ENCODE measurements at places on chromosomes 1 and 21.

DNA sequence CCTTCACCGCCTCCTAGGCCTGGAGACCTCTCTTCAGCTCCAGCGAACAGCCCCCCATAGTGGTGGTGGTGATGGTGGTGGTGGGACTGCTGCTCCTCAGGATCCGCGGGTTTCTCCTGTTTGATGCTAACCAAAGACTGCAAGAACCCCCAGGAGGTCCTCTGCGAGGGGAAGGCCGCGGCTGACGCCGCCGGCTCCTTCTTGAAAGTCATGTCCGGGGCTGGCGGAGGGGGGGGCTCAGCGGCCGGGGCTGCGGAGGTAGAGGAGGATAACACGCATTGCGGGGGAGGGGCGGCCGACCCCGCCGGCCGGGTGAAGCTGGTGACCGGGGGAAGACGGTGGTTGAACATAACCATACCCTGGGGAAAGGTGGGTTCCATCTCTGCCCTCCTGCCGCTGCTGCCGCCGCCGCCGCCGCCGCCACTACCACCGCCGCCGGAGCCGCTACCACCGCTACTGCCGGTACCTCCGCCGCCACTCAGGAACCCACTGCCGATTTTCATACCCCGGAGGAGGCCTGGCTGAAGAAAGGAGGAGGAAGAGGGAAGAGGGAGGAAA, 554 bp downstream of the ZNF281 start:
- DNase-seq: peak; percentile 12

DNA sequence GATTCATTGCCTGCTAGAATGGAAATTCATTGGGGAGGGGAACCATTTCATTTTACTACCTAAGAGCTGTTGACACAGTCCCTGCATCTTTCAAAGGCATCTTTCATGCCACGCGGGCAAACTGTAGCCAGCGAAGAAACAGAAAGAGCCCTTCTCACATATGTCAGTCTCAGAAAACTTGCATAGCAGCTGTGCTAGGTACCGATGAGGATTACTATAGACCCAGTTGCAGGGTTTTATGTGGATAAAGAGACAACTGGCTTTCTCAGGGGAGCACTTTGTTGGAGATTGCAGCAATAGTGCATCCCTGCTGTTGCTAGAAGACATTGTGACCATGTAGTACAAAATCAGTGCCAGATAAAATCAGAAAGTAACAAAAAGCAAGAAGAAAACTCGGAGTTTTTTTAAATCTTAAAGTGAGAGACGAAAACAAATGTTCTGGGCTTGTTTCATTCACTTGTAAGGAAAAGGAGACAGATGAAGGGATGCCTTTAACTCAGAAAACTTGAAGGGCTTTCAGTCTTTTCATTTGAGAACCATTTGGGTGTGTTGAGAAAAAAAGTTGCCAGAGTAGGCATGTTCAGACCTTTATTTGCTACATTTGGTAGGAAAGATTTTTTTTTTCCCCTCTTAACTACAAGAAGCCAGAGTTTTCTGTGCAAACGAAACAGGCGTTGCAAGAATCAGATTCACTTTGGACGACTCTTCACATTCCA, 804.1 kb downstream of the USP25 start:
- DNase-seq: no peak

- no peak for DNase-seq
These were observed 41.4 kb downstream of the RGS5 start for GRCh38 chr1:163161337-163161736.

DNA sequence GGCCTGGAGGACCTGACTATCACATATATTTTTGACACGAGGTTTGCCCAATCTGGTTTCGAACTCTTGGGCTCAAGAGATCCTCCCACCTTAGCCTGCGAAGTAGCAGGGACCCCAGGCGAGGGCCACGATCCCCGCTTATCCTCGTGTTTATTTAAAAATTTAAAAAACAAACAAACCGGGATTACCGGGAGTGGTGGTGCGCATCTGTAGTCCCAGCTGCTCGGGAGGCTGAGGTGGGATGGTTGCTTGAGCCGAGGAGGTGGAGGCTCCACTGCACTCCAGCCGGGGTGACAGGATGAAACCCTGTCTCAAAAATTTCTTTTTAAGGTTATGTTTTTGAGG, 452 bp upstream of the EXOSC10 start:
- DNase-seq: no peak

- no peak for DNase-seq
These were observed 30.7 kb upstream of the IGSF5 start for GRCh38 chr21:39714331-39714730.

- DNase-seq: no peak
These were observed 57.5 kb downstream of the KCNT2 start for GRCh38 chr1:196550731-196551130.

DNA sequence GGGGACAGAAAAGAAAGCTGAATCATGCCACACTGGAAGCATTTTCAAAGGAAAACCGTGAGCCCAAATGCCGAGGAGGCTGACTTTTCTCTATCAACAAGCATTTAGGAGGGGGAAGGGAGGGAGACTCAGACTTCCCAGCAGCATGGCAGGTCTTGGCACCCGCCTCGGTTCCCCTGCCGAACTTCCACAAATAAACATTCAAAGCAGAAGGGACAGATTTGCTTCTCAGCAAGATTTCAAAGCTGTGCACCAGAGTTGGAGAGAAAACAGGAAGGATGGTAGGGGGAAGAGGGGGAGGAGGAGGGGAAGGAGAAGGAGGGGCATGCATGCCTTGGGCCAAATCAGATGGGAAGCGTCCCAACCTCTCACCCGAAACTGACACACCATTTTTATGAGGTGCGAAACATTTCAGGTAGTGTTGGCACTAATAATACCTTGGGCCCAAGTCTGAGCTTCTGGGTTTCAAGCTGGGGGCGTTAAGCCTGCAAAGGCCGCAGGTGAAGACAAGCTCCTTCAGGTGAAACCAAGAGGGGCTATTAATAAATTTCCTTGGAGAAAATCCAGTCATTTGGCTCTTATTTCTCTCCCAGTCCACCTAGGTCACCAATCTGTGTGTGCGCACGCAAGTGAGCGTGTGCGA, 26.4 kb downstream of the ABCA4 start:
- DNase-seq: no peak

- DNase-seq: no peak
These were observed 87.4 kb upstream of the TTC39A start for GRCh38 chr1:51417496-51418383.

DNA sequence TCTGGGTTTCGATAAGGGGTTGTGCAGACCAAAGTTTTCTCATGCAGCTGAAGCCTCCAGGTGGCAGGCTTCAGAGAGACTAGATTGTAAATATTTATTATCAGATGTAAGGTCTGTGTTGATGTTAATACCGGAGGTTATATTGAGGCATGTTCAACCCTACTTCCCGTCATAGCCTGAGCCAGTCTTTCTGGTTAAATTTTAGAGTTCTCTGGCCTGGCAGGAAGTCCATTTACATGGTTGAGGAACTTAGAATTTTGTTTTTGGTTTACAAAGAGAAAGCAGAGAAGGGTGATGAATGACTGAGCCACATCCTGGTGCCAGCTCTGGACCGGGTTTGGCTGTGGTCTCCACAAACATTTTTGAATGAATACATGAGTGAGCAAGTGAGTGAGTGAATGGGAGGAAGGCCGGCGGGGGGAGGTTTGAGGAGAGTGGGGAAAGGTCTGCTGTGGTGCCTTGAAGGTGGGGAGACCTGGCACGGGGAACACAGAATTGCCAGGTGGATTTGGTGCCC, 218.5 kb downstream of the DISC1 start:
- DNase-seq: no peak

DNA sequence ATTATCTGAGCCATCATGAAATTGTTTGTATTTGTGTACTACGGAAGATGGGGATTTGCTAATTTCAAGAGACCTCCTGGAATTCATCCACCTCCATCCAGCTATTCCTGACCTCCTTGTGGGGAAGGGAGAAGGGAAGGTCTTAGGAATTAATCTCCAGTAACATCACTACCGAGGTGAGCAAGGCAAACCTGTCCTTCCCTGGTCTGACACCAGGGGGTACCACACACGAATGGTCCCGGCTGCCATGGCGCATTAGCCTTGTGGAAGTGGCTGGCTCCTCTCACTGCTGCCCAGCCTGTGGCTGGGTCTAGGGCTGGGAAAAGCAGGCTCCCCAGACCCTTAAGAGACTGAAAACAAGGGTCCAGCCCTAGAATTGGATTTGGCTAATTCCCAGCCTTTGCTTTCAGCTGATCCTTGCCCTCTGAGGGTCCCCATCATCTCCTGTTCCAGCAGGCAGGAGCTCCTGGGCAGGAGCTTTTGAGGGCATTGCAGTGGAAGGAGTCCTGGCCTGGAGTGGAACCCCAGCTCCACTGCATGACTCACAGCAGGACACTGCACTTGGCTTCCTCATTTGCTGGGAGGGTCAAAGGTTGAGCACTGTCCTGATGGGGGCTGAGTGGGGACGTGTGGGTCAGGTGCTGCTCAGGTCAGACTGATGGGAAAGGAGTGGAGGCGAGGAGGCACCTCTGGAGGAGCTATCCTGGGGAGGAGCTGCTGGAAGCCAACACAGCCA, 34.8 kb downstream of the RIMS3 start:
- no peak for DNase-seq

GRCh38 chr1:66580081-66580480, 46.1 kb downstream of the SGIP1 start:
- DNase-seq: no peak

DNA sequence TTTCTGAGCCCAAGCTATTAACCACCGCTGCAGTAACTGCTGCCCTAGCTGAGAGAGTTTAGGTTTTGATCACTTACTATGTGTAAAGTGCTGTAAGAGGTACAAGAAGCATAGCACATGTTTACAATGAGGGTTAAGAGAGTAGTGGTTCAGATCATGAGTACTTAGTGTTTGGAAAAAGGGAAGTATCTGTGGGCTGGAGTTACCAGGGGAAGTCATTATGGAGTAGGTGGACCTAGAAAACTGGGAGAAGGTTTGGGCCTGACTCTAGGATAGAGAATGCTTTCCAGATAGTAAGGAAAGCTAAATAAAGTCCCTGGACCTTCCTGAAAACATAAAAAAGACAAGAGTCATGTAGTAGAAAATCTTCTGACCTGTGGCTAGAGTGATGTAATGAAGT, 149.6 kb upstream of the PLXNA2 start:
- DNase-seq: no peak

DNA sequence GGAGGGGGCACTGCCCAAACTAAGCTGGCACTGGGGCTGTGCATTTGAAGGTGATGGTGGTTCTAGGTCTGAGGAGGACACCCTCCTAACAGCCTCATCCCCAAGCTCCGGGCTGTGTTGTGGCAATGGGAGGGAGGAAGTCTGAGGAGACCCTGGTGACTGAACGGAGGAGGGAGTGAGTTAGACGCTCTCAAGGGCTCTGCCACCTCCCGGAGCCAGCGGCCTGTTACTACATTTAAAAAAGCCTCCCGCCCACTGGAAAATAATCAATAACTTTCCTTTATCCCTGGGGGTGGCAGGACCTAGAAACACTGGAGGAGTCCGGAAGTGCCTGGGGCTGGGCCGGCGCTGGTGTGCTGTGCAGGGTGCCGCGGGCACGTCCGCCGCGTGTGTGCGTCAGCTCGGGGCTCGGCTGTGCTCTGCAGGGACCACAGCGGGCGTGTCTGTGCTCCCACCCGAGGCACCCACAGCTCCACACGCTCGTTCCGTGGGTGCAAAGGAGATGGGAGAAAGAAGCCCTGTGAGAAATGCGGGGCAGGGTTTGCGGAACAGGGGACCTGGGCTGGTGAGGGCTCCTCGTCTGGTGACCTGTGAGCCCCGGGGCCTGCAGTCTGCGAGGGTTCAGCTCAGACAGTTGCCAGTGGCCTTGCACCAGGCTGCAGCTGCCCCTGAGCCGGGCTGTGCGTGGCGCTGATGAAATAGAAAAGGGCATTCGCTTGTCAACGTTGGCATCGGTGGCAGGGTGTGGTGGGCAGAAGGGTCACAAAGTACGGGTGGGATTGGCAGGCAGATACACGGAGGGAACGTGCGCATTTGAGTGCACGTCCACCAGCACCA, 5.3 kb downstream of the SAMD11 start:
- DNase-seq: no peak

- no peak for DNase-seq
These were observed 286.3 kb upstream of the SGIP1 start for GRCh38 chr1:66247415-66248208.

GRCh38 chr1:114367810-114368209, 143.2 kb downstream of the TRIM33 start:
- DNase-seq: no peak

DNA sequence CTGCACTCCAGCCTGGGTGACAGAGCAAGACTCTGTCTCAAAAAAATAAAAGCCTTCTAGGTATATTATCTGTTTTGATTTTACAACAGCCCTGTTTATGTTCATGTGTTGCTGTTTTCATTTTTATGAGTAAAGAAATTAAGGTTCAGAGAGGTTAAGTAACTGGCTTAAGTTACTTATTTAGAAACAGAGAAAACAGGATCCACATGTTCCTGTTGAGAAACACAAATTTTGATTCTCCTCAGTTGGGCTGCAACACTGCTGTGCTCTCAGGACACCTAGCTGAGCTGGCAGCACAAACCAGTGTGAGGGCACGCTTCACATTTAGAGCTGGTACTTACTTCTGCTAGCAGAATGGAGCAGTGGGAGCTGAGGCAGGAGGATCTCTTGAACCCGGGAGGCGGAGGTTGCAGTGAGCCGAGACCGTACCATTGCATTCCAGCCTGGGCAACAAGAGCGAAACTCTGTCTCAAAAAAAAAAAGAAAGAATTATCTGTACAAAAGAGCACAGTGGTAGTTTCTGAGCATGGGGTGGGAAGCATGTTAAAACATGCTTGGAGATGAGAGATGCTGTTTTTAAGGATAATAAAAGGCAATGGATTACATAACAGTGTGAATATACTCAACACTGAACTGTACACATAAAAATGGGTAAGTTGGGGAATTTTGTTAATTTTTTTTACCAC, 2.4 kb downstream of the SPRTN start:
- no peak for DNase-seq

DNA sequence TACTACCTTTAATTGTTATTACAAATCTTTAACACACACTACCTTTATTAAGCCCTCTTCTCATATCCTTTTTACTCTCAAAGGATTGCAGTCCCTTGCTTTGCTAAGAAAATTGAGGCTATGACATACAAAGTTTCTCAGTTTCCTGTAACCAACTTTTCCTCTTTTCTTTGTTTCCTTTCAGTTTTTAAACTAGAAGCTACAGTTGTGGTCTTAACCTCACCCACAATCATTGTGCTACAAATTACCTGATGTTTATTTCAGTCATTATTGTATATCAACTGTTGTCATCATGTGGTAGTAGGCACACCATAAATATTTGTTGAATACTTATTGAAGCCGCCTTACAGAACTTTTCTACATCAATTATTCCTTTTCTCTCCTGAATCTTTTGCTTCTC, 51.8 kb downstream of the SLAMF6 start:
- no peak for DNase-seq

GRCh38 chr1:145918992-145919939, 749 bp upstream of the PEX11B start:
- DNase-seq: no peak

GRCh38 chr1:207058252-207058651, 5.2 kb downstream of the PFKFB2 start:
- no peak for DNase-seq

- DNase-seq: no peak
These were observed 39.7 kb downstream of the TOMM20 start for GRCh38 chr1:235088907-235089306.

DNA sequence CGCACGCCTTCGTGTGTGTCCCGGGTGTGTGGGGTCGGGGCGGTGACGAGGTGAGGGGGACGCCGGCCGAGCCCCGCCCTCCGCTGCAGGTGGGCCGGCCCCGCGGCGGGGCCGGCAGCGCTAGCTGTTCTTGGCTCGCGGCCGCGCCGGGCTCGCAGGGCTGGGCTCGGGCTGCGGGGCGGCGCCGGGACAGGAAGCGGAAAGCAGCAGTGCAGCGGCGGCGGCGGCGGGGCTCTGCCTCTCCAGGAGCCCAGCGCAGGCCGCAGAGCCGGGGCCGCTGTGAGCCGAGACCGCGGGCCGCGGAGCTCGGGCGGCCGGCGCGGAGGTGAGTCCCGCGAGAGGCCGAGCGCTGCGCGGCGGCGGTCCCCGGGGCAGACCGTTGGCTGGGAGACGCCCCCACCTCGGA, at the start of gene VANGL1:
VANGL1 (plus strand) TSS at position 209 of the 406 bp plus-strand sequence. CDS start 9,444 bp downstream, outside the sequence.
- DNase-seq: peak; percentile 7
